Renal pelvis (tissue), 12 donors: ENCODE measurements at places on chromosomes 1 and 21. TPM values are rescaled to one million over a fixed set of nuclear protein-coding genes. Genes with fewer than 3 reads are reported as not detected.
A peak's percentile ranks its signal among the peaks of the same experiment; 100 is the strongest.

DNA sequence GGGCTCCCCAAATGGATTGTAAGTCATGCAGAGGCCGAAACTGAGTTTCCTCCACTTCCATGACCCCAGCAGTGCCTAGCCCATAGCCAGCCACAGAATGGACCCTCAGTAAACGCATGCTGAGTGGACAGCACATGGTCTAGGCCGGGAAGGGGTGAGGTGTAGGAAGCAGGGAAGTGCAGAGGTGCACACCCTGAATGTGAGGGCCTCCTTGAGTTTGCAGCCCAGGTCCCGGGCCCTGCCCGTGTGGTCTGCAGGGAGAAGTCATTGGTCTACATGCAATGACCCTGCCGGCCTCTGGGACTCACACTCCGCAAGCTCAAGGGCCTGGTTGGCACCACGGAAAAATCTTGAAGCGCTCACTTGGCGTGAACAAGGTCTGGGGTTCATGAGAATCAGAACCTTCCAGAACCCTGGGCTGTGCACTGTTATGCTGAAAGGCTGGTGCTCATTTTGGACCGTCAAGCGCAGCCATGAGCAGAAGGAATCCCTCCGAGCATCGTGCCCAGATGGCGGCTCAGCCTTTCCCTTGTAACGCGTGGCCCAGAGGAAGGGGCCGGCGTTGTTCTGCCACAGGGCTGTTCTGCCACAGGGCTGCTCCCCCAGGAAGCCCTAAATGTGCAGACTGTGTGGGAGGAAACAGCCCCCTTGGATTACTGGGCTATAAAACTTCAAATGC is 66.4 kb downstream of the PSMG1 start:
- DNase-seq, result no peak

GRCh38 chr1:41943717-41944116 is 25.0 kb upstream of the HIVEP3 start:
- no peak for DNase-seq

GRCh38 chr1:160879056-160879455 is 5.9 kb downstream of the ITLN1 start:
- DNase-seq, result no peak

GRCh38 chr1:161749509-161750407 is at the start of gene DUSP12:
TSS of gene DUSP12 (plus strand) at chr1:161749786. CDS start at chr1:161749802, 16 bp downstream.
- DNase-seq, result peak; percentile 94

GRCh38 chr1:53517109-53517508 is 57.9 kb downstream of the DMRTB1 start:
- DNase-seq, result no peak

- DNase-seq, result no peak
These were observed 10.4 kb downstream of the LDLRAD1 start for GRCh38 chr1:54007613-54008012.

- DNase-seq, result no peak
These were observed 11.7 kb downstream of the ITLN2 start for GRCh38 chr1:160942926-160943325.

- no peak for DNase-seq
These were observed 63.2 kb downstream of the KIF26B start for GRCh38 chr1:245217853-245218608.

DNA sequence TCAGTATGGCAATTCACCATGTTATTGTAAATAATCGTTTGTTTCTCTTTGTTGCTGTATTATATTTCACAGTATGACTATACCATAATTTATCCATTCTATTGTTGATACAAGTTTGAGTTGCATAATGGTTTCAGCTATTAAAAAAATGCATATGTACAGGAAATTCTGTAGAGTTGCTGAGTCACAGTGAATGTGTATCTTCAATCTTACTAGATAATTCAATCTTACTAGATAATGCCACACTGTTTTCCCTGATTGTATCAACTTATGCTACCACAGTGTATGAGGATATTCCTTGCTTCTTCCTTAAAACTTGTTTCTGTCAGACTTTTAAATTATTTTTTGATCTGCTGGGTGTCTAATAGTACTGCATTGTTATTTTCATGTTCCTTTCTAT is 3.5 kb upstream of the COA6 start:
- no peak for DNase-seq

GRCh38 chr1:18121072-18121820 is 13.6 kb downstream of the IGSF21 start:
- DNase-seq, result no peak

- DNase-seq, result no peak
These were observed 610 bp downstream of the AJAP1 start for GRCh38 chr1:4654764-4655673.

DNA sequence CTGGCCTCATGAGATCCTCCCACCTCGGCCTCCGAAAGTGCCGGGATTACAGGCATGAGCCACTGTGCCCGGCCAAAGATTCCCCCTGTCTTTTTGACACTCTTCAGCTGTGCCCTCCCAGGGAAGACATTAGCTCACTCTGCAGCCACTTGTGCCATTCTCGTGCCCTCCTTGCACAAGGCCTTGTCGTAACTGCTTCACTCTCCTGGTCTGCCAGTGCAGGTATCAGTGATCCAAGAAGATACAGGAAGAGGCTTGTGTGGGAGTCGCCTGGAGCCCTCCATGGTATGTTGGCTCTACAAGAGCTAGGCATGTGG is 22.0 kb upstream of the WDR26 start:
- DNase-seq, result peak; percentile 34

- DNase-seq, result no peak
These were observed 2.4 kb upstream of the PDXK start for GRCh38 chr21:43716376-43717165.

GRCh38 chr1:51421964-51422363 is 91.6 kb upstream of the TTC39A start:
- DNase-seq, result peak; percentile 70

GRCh38 chr21:34215911-34216717 is 142.7 kb downstream of the MRPS6 start:
- no peak for DNase-seq

DNA sequence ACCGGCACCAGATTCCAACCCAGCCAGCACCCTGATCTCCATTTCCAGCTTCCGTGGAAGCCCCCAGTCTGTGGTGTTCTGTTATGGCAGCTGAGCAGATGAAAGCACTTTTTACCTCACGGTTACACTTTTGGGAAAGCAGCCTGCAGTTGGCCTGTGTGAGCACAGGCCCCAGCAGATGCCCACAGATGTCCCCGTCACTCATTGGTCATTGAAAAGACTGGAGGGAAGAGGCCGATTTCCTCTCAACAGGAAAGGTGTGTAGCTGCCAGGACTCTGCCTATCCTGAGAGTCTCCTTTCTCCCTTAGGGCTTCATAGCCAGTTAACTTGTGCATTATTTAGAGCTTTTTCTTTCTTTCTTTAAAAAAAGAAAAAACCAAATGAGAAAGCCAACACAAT is 123.0 kb downstream of the PCBP3 start:
- DNase-seq, result no peak

GRCh38 chr1:207745285-207745684 is 6.6 kb upstream of the CD46 start:
- no peak for DNase-seq

DNA sequence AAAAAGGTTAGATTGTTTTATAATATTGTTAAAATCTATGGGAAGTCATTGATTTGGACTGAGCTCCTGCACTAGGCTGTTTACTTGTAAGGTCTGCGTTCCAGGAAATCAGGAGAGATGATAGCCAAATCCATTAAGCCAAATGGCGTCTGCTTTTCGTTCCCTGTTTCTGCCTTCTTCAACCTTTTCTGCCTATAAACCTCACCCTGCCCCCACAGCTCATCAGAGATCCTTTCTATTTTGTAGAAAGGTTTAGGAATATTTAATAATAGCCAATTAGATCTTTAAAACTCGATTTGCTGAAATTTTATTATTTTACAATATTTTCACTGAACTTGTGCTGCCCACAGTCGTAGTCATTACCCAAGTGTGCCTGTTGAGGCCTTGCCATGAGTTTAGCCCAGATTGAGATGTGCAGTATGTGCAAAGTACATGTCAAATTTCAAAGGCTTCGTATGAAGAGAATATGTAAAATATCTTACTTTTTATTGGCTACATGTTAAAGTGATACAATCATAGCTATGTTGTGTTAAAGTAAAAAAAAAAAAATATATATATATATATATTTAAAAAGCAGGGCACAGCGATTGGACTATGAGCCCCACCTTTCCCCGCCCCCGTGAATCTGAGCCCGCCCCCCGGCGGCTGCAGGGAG is 444 bp upstream of the IARS2 start:
- no peak for DNase-seq

DNA sequence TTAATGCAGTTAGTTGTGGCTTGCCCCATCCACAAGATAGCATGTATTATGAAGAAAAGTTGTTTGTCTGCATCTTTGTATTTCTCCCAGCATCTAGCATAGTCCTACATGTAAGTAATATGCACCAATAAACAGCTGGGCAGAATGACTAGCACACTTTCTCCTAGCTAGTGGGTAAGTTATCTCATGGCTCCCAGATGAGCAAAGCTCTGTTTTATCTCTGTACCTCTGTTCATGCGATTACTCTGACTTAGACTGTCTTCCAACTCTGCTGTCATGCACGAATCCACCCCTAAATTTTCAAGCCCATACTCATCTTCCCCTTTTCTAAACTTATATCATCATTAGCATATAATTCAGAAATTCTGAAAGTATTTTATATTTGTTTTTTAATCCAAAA is 37.5 kb upstream of the KCTD3 start:
- DNase-seq, result no peak

DNA sequence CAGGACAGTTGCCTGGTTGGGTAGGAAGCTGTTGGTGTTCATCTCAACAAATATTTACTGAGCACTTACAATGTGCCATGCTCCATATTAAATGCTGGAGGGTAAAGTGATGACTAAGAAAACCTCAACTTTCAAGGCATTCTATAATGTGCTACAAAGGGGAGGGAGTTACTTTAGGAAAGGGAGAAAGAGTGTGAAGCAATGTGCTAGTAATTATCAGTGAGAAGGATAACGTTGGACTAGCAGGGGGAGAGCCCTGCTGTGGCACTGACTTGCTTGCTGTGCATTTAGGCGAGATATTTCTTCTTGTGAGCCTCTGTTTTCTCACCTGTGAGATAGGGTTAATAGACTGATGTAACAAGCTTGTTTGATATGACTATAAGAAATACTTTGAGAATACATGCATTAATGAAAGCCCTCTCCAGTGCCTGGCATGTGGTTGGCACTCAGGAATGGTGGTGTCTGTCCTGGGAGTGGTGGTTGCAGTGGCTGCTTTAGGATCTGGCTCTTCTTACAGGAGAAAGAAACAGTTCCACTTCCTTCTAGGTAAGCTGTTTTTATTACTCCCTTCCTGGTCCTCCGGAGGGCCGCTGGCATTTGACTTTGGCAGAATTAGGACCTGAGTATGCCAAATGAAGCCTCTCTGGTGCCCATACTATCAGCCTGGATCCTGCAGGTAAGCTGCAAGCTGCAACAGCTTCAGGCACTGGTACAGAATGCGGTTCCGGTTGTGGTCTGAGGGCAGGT is 111.1 kb upstream of the COA6 start:
- no peak for DNase-seq

The CAPN8 gene
- 2.7 TPM for polyA plus RNA-seq

The TBX15 gene
- polyA plus RNA-seq, result 0.36 TPM

The HPDL gene
- polyA plus RNA-seq, result 4.5 TPM

The ROR1 gene
- 22.6 TPM for polyA plus RNA-seq

The CACNA1S gene
- 0.51 TPM for polyA plus RNA-seq

The NBPF6 gene
- polyA plus RNA-seq, result not detected
